GM12892 (cell line): ENCODE measurements at places on chromosomes 6 and 20.

DNA sequence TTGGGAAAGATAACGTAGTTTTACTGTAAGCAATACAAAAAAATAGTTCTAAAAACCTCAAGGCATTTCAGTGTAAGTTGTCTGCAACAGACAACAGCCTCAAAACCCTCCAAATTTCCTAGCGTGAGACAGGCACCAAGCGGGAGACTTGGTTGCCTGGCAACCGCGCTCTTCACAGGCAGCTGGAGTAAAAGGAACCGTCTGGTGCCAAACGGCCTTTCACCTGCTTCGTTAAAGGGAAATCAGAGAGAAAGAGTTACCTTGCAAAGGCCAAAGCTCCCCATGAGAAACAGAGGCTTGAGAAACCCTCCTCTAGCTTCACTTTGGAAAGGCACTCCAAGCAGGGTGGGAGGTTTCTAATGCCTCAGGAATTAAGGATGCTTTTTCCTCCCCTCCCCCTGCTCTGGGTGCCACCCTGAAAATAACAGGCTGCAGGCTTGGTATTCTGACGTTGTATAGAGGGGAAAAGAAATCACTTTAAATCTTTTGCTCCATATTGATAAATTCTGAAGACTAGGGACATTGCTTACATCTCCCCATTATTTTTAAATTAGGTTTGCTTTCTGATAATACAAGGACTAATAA is 129.7 kb upstream of the UFL1 start:
- DNase-seq, result no peak

GRCh38 chr6:49300443-49300842 is 162.6 kb downstream of the MMUT start:
- DNase-seq, result no peak

DNA sequence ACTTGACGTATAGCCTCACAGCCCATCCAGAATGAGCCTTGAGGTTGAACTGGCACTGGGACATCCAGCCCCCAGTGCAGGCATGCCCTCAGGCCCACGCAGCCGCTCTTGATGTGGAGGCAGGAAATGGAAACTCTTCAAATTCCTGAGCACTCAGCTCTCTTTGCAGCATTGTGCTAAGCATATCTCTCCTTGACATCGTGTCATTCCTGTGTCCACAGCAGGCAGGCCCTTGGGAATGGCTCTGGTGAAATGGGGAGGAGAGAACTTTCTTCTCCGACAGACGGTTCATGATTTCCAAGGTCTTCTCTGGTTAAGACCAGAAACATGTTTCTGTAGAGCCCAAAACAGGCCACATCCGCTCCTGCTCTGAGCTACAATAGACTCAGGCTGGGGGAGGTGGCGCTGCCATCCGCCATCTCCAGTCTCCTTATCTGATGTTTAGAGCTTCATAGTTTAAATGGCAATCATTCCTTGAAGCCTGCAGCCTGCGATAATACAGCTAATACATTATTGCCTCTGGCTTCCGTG is 248.8 kb downstream of the CDH4 start:
- DNase-seq, result no peak

GRCh38 chr6:100952006-100952405 is 70.9 kb upstream of the ASCC3 start:
- no peak for DNase-seq

- DNase-seq, result no peak
Measured at GRCh38 chr6:31621320-31621939, 915 bp downstream of the PRRC2A start.

DNA sequence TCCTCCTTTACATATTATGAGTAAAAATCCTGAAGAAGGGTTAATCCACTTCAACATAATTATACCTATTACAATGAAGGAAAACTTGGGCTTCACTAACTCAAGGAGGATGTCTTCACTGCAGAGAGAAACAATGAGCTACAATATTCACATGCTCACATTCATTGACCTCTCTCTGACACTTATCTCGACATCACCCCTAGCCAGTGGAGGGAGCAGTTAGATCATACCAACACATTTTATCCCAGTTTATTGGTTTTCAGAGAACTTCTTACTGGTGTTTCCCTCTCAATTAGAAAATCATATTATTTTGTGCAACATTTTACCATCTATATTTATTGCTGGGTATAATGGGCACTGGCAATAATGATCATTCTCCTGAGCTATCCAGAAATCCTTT is 646.5 kb downstream of the TENT5A start:
- no peak for DNase-seq

- DNase-seq, result no peak
Measured at GRCh38 chr6:2111162-2111677, 134.2 kb downstream of the GMDS start.
